ENCODE measurements at places on chromosomes 5 and 9. TPM values are rescaled to one million over a fixed set of nuclear protein-coding genes. Genes with fewer than 3 reads are reported as not detected.

CCL28 gene
- total RNA-seq = 19.5 TPM

SV2C gene
- total RNA-seq = 0.11 TPM

SURF4 gene
- 228 TPM for total RNA-seq

GRIA1 gene
- not detected for total RNA-seq

PCDHGA6 gene
- total RNA-seq = 0.05 TPM

ITGA1 gene
- total RNA-seq = 4.6 TPM

ALDOB gene
- total RNA-seq = not detected

GFRA3 gene
- total RNA-seq = not detected

WDR31 gene
- 0.43 TPM for total RNA-seq

NME5 gene
- total RNA-seq = not detected

VCAN gene
- total RNA-seq = 0.47 TPM

FIBCD1 gene
- total RNA-seq = not detected

CD274 gene
- total RNA-seq = 3.4 TPM

GRCh38 chr5:172801179-172801671 lies 30.2 kb upstream of the DUSP1 start:
- DNase-seq = no peak

GRCh38 chr9:135330307-135330631 lies 149.3 kb upstream of the PPP1R26 start:
- no peak for DNase-seq

DNA sequence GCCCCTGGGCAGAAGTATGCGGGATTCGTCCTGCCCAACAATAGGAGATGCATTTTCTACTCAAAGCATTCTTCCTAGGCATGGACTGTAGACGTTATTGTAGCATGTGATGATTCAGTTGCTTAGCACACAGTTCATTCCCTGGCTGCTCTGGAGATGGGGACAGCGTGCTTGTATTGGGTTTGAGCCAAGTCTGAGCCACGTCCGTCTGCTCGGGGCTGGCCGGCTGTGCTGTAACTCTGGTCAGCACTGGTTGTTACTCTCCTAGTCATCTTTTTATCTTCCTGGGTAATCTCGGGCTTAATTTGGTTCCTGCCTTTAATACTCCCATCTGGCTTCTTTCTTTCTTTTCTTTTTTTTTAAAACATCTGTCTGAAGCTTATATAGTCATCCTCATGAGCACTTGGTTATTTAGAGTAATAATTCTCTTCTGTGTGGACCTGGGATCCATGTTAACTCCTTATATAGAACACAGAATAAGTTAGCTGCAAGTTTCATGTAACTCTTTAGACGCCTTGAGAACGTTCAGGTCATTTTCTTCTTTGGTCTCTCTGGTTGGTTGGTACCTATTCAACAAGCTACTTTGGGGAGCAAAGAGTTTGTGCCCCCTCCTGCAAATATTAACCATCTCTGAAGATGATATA lies 118.8 kb upstream of the RPS23 start:
- DNase-seq = no peak

DNA sequence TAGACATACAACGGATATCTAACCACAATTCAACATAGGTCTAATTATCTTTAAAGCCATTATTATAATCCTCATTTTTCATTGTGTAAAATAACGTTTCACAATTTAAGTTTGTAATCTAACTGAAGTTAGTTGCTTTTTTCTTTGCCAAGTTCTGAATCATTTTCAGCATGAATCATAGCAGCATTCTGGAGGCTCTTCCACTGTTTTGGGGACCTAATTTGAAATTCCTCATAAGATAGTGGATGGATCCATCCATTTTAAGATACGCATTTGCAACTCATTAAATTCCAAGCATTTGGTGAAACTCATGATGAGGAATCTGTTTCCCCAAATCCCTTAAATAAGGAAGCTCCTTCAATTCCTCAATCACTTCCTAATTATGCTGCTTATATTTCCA lies 447.1 kb upstream of the CDH10 start:
- no peak for DNase-seq

DNA sequence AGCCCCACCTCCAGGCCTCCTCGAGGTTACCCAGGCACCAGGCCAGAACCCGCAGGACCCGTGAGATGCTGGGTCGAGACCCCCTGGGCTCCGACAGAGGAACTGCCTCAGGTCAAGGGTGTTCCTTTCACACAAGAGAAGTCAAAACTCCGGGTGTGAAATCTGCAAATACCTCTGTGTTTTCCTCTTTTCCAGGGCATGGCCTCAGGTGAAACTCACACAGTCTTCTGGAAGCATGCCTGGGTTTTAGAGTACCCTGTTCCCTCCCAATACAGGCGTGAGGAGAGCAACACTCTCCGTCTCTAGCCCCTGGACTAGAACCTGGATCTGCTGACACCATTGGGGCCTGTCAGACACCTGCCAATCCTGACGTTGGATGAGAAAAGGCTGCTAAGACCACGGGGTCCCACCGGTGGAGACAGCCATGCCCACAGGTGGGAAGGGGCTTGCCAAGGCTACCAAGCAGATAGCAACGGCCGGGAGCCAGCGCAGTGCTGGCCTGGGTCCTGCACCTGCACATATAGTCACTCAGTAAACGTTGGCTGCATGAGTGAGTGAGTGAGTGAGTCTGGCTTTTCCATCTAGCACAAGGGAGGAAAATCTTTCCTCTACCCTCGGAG lies 182.0 kb upstream of the PPP1R26 start:
- DNase-seq = no peak

DNA sequence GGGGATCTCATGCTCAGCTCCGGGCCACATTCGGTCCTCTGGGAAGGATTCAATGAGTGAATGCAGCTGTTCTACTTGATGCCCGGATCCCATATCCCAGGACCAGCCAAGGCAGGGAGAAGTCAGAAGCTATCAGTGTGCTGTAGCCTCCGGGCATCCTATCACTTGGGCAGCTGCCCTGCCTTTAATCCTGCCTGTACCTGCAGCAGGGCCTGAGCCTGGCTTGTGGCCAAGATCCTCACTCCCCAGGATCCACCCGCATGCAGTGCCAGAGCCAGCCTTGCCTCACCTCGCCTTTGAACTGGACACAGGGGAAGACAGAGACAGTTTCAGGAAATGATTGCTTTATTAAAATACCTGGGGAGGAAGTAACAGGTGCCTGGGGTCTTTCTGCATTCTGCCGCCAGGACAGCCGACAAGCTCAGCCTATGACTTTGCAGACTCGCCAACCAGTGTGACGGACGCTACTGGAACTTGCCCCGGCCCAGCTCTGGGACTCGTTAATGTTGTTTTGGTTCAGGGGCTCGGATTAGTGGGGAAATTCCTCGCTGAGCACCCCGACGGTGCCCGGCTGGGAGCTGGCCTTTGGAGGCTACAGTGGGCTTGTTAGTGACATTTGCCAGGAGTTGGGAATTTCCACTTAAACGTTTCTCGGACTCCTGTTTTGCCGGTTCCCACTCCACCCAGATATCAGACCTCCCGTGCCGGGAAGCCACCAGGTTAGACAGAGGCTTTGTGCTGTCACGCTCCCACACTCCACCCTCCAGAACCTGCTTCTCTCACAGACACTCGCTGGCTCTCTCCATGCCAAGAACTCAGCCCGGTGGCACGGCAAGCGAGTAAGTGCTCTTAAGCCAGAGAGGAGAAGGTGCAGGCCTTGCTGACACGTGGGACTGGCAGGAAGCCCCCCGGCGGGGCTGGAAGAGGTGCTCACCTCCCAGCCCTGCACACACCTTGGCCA lies 721 bp downstream of the PTGES start:
- DNase-seq = no peak

DNA sequence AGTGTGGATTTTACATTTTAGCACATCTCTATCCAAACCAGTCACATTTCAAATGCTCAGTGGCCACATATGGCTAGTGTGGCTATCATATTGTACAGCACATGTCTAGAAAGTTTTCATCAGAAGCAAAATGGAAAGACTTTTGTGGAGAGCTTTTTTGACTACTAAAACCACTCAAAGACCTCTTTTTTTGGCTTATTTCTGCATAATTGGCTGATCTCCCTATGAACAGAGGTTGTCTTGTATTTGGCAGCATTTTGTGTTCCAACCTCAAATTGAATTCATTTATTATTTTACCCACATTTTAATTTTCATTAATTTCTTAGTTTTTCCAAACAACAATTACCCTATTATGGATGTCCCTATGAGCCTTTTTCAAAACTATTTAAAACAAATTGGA lies 395.7 kb downstream of the TLE1 start:
- no peak for DNase-seq

DNA sequence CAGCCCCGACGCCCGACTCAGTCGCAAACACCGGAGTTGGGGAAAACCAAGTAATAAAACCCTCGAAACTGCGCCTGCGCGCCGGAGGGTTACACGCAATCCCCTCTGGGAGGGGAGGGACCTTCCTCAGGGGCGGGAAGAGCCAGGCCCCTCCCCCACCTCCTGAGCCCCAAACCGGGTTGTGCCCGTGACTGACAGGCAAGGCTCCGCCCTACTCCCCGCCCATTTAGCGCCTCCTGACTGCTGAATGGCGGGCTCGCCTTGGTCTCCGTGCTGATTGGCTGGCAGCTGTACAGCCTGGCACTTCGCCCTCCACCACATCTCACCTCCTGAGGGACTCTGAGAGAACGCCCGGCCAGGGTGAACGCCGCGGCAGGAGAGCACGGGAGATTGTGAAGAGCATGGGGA lies at the start of gene PRDM9:
Gene PRDM9 (plus strand): TSS at position 332 of the 408 bp plus-strand sequence. CDS start 1,425 bp downstream, outside the sequence.
- DNase-seq = peak; percentile 20

- DNase-seq = no peak
Observed at GRCh38 chr5:177085985-177086653, 596 bp upstream of the FGFR4 start.

- no peak for DNase-seq
Observed at GRCh38 chr9:117624106-117624505, 80.1 kb upstream of the TLR4 start.

DNA sequence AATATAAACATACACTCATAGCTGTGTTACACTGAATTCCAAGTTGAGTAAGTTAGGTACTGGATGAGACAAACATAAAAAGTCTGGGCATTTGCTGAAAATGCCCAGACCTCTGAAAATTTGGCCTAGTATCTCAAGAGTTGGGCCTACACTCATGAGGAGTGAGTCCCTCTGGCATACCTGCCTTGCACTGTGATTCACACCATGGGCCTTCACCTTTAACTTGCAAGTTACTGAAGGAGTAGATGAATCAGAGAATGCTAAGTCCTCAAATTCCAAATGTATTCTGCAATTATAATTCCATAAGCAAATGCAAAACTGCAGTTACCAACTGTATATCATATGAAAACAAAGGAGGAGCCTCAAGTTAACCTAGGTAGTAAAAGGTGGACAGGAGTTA lies 32.3 kb upstream of the C9orf40 start:
- DNase-seq = no peak

DNA sequence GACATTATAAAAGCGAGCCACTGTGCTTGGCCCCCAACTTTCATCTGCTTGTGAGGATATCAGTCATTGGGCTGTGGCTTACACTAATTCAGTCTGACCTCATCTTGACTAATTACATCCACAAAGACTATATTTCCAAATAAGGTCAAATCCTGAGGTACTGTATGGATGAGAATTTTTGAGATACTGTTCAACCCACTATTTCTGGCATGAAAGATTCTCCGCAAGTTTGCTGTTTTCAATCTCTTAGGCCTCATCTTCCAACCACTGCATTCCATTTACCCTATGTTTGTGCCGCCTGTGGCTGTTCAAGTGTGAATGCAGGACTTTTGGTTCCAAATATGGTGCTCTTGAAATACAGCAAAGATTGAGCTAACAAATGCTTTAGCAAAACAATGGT lies 400.9 kb upstream of the SGCD start:
- no peak for DNase-seq

DNA sequence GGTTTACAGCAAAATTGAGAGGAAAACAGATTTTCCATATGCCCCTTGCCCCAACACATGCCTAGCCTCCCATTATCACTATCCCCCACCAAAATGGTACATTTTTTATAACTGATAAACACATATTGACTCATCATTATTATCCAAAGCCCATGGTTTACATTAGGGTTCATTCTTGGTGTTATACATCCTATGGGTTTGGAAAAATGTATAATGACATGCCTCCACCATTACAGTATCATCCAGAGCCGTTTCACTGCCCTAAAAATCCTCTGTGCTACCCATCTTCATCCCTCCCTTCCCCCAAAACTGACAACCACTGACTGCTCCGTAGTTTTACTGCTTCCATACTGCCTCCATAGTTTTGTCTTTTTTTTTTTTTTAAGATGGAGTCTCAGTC lies 111.1 kb downstream of the ACTL7B start:
- no peak for DNase-seq

- no peak for DNase-seq
Observed at GRCh38 chr9:35044071-35044470, 28.4 kb downstream of the VCP start.

- DNase-seq = no peak
Observed at GRCh38 chr5:20369518-20369885, 381.5 kb upstream of the CDH18 start.

DNA sequence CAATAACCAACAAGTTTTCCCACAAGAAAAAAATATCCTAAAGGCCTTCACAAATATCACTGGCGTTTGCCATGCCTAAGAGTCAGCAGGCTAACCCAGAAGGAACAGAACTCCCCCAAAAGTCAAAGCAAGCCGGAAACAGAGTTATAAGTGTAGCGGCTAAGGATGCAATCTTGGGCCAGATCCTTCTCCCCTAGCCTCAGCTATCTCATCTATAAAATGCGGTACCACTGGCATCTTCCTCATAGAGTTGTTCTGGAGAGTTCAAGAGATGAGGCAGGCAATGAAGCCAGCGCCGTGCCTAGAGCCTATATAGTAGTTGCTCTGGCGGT lies 632 bp downstream of the DPM2 start:
- DNase-seq = no peak

DNA sequence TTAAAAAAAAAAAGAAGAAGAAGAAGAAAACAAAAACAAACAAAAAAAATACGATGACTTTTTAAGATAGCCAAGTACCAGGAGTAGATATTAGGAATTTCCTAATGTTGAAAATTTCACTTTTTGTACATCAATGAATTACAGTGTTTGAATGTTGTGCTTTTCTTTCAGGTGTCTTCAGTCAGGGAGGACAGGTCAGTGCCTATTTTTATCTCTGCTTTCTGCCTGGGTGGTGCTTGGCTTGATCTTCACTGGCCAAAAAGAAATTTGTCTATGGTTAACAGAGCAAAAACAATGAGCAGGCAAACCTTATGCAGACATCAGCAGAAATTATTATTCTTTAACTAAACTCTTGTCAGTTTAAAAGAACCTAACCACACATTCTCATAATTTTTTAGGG lies 3.0 kb downstream of the SPINK6 start:
- DNase-seq = no peak

GRCh38 chr5:113132564-113132963 lies 156.0 kb downstream of the DCP2 start:
- DNase-seq = no peak

- DNase-seq = no peak
Observed at GRCh38 chr9:98923451-98924123, 20.1 kb upstream of the COL15A1 start.

GRCh38 chr5:107580889-107581820 lies 89.6 kb downstream of the EFNA5 start:
- DNase-seq = no peak

DNA sequence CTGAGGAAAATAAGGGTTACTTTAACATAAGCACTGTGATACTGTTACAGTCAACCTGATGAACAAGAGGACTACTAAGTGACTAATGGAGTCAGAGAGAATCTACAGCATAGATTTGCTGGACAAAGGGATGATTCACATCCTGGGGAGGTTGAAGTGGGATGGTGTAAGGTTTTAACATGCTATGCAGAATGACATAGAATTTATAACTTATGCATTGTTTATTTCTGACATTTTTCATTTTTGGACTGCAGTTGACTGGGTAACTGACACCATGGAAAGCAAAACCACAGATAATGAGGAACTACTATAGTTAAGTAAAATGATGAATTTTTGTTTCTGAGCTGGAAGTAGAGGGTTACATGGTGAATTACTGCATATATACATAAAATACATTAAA lies 389.2 kb downstream of the MAT2B start:
- no peak for DNase-seq

- no peak for DNase-seq
Observed at GRCh38 chr5:68542207-68542606, 326.7 kb downstream of the PIK3R1 start.
